ENCODE measurements at places on chromosomes 2 and 18.

DNA sequence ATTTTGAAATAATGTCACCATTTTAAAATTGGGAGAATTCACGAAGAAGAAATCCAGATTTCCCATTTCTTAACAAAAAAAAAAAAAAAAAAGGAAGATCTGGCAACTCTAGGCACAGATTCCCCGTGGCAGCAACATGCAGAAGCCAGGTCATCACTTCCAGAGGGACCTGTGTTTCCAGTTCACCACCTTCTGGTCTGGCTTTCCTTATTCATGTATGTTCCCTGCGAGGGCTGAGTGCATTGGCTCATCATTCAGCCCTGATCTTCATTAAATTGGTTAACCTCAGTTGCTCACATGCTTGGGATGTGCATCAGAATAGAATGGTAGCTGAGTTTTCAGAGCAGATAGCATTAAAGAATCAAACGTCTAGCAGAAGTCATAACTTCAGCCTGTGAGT, 25.0 kb upstream of the MAP3K20 start:
- no peak for DNase-seq

- no peak for DNase-seq
These were observed 43.9 kb downstream of the WDR75 start for GRCh38 chr2:189485146-189485545.

GRCh38 chr2:120729406-120730399, 6.0 kb upstream of the GLI2 start:
- DNase-seq = no peak

DNA sequence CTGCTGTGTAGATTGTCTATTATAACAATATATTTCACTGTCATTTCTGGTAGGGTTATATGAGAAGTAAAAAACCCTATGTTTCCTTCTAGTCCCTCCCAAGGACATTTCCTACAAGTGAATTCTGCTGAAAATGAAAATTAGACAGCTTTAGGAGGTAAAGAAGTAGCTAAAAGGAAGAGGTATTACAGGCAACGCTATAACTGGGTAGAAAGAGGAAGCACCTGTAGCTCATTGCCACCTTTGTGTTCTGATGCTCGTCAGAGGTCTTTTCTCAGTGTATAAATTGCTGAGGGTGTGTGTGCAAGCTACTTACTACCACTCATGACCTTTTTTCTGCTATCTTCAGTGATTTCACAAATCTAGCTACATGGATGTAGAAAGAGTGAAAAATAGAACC, 1.4 kb downstream of the DNAJC10 start:
- no peak for DNase-seq

GRCh38 chr2:191231995-191232394, 13.2 kb upstream of the MYO1B start:
- DNase-seq = no peak

DNA sequence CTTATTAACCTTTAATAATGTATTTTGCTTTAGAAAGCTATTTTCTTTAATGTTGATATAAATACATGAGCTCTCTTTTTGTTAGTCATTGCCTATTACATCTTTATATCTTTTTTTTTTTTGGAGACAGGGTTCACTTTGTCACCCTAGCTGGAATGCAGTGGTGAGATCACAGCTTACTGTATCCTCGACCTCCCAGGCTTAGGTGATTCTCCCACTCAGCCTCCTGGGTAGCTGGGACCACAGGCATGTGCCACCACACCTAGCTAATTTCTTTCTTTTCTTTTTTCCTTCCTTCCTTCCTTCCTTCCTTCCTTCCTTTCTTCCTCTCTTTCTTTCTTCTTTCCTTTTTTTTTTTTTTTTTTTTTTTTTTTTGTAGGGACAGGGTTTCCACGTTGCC, 15.4 kb downstream of the NAB1 start:
- DNase-seq = no peak

DNA sequence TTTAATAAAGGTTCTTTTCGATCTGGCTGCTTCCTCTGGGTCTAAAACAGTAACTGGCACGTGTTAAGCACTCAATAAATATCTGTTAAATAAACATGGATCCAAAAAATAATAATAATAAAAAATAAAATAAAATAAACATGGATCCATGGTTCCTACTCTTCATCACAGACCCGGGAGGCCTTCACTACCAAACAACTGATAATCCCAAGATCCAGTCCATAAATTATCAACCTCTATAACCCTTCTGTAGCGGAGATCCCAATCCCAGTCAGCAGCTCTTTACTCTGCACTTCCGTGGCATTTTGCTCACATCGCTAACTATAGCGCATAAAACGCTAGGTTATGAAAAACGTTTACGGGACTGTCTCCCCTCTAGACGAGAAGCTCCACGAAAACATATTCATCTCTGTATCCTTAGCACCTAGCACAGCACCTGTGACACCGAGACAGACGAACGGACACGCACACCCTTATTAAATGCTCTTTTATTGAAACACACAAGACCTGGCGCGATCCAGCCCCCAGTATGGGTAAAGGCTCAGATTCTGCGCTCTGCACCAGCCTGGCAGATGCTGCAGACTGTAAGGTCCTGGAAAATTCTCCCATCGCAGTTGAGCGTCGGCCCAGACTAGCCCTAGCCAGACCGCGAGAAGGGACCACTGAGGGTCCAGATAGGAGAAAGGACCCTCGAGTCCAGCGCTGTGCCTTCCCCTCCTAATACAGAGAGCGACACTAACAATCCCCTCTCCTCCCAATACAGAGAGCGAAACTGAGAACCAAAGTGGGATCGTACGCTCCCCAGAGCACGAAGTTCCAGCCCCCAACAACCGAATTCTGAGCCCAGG, 770 bp downstream of the NBAS start:
- no peak for DNase-seq

DNA sequence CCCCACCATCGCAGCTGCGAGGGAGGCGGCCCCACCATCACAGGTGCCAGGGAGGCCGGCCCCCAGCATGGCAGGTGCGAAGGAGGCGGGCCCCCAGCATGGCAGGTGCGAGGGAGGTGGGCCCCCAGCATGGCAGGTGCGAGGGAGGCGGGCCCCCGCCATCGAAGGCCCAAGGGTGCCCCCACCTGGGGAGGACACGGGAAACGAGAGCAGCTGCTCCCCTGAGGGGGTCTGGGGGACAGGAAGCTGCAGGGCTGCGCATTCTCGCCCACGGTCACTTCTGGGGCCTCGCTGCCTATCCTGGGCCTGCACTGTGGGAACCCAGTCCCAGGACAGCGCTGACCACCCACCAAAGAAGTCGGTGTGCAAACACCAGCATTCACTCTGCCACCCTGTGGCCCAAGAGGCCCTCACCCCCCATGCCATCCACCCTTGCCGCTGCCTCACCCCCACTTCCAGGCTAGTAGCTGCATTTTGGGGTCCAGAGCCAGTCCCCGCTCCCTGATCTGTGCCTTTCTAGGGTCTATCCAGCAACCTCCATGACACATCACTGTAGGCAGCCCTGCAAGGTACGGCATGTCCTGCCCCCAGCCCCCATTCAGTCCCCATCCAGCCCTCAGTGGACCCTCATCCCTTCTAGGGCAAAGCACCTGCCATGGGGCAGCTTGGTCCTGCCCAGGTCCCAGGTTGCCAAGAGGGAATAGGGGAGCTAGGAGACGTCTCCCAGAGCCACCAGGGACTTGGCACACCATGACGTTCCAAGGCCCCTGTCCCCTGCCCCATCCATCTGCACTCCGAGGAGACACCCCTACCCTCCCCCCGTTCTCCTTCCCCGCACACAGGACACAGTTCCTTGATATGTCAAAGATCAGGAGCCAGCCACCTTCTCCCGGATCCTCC, 24.0 kb upstream of the GPC1 start:
- DNase-seq = no peak

All from activated CD8-positive, alpha-beta memory T cell treated with anti-CD3 and anti-CD28 coated beads for 1 hour (primary cell).